ENCODE measurements at places on chromosomes 7 and 10.

DNA sequence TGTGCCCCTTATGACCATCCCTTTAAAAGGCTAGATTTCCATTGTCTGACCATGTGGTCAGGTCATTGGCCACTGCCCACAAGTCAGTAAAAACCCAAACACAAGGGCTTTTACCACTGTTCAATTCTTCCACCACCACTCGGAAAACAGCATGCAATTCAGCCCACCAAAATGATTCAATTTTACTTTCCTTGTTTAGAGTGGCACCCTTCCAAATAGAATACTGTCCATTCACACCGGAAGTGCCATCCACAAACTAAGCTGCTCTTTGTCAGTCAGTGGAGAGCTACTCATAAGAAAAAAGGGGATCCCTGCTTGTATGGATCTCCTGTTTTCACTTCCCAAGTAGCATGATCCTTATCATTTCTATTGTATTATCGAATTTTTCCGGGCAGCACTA, 350.7 kb upstream of the MBL2 start:
- no peak for DNase-seq

DNA sequence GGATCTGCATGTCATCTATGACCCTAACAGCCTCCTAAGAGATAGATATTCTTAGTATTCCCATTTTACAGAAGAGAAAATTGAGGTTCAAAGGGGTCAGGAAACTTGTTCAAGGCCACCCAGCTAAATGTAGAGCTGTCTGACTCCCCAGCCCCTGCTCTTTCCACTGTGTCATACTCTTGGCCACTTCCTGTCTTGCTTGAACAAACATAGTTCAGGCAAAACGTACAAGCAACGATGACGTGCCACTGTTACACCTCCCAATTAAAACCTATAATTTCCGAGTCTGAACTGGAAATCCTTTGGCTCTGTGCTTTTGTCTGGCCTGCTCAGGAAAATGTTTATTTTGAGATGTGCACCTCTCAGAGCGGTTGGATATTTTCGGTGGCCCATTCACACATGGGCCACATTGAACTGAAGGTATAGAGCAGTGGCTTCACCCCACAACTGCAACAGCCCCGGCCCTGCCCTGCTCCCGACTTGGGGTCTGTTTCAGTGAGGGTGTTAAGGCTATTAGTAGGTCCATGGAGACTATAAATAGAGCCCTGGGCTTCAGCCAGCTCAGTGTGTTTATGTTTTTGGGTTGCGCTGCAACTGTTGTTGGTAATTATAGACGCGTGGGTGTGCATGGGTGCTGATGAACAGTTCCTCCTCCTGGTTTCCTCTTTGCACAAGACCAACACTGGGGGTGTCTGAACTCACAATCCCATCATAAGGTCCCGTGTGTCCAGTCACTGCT, 172.3 kb upstream of the ADO start:
- no peak for DNase-seq

DNA sequence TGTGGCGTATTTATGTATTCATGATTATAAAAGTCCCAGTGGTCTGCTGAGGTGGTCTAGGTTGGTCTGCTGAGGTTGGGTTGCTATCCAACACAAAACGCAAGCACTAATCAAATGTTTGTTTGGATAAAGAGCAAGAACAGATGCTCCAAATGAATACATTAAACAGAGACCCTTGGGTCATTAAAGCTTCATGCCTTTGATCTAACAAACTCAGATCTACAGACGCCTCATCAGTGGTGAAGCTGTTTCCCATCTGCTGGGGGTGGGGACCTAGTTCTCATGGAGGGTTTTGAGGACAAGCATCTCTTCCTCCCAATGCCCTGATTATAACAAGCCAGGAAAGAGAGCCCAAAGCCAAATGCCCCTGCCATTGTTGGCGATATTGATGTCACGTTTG, 786.7 kb downstream of the NRG3 start:
- peak; percentile 68 for DNase-seq

DNA sequence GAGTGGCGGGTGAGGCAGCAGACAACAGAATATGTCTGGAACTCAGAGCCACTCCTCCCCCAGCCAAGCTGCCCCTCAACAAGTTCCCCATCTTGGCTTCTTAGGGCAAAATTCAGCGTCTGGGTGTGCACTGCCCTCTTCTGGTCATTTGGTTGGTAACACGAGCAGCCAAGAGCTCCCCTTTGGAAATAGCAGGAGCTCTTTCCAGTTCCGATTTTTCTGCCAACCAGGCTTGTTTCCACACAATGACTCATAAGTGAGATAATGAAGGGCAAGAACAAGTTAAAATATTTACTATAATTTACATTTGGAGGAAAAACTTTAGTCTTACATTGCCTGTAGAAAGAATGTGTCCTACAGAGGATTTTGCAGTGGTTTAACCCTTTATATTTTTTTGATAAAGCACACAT, 70.5 kb downstream of the ADCYAP1R1 start:
- DNase-seq, result peak; percentile 91

GRCh38 chr7:374706-375311, 84.8 kb downstream of the FOXL3 start:
- DNase-seq, result no peak

GRCh38 chr7:106283831-106284713, 711 bp downstream of the NAMPT start:
- peak; percentile 81 for DNase-seq

DNA sequence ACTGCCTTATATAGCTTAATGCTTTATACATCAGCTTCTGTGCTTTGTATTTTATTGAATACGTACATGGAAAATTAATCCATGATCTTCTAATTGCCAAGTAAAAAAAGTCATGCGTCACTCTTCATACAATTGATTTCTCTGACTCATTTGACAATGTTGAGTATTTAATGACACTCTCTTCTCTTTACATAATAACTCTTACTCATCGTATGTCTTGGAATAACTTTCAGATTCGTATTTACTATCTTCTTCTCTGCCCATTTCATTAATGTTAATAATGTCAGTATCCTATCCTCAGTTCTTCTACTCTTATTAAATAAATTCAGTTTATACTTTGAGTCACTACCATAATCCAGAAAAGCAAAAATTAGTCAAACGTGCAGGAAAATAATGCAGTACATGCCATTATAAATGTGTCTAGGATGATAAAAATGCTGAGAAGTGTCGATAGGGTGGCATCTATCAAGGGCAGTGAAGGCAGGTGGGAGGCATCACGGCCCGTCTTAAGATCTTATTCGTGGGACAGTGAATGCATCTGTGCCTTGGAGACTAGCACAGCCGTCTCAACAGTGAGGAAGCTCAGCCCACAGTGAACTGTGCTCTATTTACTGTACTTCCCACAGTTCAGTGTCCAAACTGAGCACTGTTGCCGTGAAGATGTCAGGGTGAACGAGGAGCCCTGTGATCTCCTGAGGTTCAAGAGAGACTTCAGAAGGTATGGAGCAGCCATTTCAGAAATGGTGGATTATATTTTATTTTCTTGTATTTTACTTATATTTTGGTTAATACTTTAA, 39.8 kb upstream of the AKR1E2 start:
- no peak for DNase-seq

DNA sequence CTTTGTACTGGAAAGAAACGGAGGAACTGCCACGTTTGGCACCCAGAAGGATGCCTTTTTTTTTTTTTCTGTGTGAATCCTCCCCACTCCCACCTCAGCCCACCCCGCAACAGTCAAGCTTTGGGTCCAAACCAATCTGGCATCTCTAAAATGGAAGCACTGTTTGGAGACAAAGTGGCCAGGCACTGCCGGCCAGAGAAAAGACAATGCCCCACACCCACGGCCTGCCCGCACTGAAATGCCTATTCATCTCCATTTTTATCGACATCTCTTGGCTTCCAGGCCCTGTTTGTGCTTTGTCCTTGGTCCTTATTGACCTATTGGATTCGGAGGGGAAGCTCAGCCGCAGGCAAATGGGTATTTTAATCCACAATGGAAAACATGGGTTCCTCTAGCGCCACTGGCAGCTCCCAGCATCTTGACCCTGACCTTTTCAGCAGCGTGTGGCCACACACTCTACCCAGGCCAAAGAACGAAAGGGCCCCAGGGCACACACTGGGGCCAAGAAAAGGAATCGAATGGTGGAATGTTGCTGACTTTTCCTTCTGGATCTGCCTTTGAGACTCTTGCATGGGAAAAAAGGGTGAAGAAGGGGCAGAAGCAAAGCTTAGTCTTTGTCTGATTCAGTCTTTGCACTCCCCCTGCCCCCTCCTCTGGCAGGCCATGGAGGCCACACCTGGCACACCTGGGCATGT, 162.6 kb upstream of the CDCA7L start:
- DNase-seq, result no peak

GRCh38 chr10:78574547-78574946, 494.2 kb upstream of the ZMIZ1 start:
- no peak for DNase-seq

GRCh38 chr7:95577137-95577536, 19.2 kb downstream of the PDK4 start:
- DNase-seq, result no peak

GRCh38 chr7:16484453-16485158, 19.1 kb upstream of the SOSTDC1 start:
- DNase-seq, result no peak

- DNase-seq, result peak; percentile 80
These were observed 164.7 kb downstream of the CAMK1D start for GRCh38 chr10:12513775-12514673.

GRCh38 chr10:110619514-110620397, 24.4 kb upstream of the RBM20 start:
- DNase-seq, result peak; percentile 48

- DNase-seq, result no peak
These were observed 29.8 kb downstream of the DIP2C start for GRCh38 chr10:659688-660141.

DNA sequence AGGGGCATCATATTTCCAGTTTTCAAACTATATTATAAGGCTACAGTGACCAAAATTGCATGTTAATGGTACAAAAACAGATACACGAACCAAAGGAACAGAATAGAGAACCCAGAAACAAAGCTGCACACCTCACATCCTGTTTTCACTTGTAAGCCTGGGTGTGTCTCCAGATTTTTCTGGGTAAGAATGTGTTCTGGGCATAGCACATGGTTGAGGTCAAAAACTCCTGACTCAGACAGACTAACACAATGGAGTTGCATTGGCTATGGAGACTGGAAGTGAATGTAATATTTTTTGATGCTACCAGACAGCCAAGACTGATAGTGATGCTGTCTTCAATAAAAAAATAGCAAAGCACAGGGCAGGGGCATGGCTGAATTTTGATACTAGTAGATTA, 1175.2 kb downstream of the NXPH1 start:
- DNase-seq, result no peak

- DNase-seq, result no peak
These were observed 75.9 kb upstream of the NEUROD6 start for GRCh38 chr7:31416381-31416870.

- no peak for DNase-seq
These were observed 409.8 kb downstream of the LRMDA start for GRCh38 chr10:75841266-75841665.

GRCh38 chr7:6026820-6027311, 4.3 kb upstream of the ANKRD61 start:
- DNase-seq, result no peak

GRCh38 chr7:157568770-157569584, 232.2 kb downstream of the DNAJB6 start:
- peak; percentile 86 for DNase-seq

DNA sequence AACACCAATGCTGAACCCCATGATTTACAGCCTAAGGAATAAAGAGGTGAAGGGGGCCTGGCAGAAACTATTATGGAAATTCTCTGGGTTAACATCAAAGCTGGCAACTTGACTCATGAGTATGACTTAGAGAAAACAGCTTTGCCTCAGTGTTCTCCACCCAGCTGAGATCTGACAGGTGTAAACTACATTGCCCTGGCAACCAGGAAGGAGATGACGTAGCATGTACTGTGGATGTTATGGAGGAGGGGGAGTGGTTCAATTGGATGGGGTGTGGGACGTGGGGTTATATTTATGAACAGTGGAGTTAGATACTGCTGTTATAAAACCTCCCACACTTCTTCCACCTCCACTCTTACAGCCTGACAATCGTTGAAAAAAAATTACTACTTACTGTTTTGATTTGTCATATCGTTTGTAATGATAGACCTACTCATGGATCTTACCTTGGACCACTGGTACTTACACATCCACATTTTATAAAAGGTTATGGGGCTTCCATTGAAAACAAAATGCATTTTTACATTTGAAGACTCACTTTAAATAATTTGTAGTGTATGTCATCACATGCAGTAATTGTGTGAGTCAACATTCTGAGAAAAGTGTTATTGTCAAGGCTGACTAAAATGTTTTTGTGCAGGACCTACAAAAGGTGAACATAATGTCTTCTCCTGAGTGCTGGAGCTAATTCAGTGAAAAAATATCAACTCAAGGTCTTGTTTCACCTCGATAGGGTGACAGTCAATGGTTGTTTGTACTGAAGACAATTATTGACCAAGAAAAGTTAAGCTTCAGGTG, 6.4 kb downstream of the OR2F1 start:
- DNase-seq, result no peak

GRCh38 chr7:37982423-37982822, 62.0 kb downstream of the EPDR1 start:
- DNase-seq, result no peak

- no peak for DNase-seq
These were observed 12.2 kb downstream of the LIPF start for GRCh38 chr10:88676283-88677060.

DNA sequence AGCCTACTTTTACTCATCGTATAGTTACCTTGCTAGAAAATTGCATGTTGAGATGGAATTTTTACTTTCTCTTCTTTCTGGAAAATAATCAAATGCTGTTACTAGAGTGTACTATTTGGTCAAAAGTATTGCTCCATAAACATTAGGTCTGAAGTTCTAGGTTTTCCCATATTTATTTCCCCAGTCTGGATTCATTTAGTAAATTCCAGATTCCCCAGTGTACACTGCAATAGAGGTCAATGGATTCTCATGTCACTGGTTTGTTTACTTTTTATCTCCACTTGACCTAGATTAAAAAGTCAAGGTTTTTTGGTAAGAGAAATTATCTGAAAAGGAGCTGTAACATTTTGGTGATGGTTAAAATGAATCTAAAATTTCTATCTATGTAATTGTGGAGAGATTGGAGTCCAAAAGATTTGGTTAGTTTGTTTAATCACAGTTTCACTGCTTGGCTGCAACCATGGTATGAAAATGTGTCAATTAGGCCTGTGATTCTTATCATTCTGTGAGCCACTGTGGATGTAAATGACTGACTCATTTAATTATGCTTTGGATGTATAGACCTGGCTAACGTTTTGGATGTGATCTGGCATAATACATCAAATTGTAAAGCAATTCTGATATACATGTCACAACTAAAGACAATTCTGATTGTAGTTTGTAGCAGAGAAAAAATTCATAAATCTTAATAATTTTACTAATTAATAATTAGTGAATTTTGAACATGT, 32.7 kb upstream of the STEAP4 start:
- DNase-seq, result no peak
